ENCODE measurements at places on chromosomes 16 and 17.

DNA sequence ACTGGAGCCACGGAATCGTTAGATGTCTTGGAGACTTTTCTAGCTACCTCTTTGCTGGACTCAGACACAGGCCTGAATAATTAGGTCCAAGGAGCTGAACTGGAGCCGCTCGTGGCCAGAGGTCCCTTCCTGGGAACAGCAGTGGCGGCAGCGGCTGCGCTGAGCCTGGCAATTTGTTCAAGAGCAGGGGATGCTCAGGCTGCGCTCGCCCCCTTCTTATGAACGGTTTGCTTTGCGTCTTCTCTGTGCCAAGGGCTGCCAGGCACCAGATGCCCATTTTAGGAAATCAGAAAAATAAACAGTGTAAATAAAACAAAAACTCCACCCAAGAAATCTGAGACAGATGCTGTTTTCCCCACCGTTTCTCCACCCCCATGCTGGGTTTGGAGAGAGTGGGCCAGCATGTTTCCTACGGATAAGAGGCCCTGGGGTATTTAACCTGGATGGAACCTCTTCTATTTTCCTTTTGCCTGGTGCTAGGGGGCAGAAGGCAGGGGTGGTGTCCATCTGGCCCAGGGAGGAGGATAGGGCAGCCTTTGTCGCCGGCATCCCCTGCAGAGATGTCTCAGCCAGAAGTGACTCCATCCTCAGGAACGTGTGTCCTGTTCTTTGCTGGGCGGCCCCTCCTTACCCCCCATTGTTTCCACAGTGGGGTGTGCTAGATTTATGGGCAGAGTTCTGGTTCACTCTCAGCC lies 163.4 kb downstream of the SEC14L1 start:
- no peak for DNase-seq

GRCh38 chr16:69618307-69618706 lies 52.5 kb downstream of the NFAT5 start:
- peak; percentile 32 for DNase-seq

DNA sequence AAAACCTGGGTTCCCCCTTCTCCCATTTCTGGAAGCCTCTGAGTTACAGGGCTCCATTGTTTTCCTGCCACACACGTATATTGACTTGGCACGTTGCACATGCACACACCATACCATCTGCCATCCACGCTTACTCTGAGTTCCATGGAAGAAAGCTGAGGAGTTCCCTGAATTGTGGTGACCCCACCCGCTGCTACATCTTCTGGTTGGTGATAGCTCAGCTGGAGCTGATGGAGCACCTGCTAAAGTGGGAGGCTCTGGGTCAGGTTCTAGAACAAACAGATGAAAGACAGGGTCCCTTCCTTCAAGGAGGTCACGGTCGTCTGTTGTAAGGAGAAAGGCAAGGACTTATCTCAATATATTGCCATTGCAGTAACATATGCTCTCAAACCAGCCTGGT lies 41.1 kb downstream of the TMEM11 start:
- no peak for DNase-seq

GRCh38 chr17:17032131-17032692 lies 10.0 kb upstream of the MPRIP start:
- peak; percentile 79 for DNase-seq

DNA sequence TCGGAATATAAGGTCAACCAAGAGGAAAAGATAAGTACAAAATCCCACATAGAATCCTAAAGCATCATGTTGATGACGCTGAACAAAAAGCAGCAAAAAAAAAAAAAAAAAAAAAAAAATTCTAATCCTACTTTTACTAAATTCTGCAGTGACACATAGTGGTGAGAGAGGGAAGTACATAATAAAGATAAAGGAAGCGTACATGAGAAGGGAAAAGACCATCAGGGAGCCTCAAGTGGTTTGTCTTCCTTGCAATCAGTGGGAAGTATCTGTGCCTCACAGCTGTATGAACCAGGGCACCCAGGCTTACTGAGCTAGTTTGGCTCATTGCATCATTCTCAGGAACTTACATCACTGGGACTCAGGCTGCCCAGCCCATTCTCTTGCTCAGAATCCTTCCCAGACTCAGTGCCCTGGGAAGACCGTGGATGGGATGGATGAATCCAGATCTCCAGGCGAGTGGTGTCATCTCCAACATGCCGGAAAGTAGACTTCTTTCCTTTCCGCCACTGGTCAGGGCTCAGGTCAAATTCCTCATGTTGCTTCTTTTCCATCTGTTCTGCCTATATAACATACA lies 21.2 kb downstream of the SMG6 start:
- DNase-seq, result peak; percentile 61

- DNase-seq, result no peak
Measured at GRCh38 chr17:39988206-39988810, 7.7 kb downstream of the PSMD3 start.

- DNase-seq, result no peak
Measured at GRCh38 chr16:8717469-8717868, 43.1 kb downstream of the ABAT start.

DNA sequence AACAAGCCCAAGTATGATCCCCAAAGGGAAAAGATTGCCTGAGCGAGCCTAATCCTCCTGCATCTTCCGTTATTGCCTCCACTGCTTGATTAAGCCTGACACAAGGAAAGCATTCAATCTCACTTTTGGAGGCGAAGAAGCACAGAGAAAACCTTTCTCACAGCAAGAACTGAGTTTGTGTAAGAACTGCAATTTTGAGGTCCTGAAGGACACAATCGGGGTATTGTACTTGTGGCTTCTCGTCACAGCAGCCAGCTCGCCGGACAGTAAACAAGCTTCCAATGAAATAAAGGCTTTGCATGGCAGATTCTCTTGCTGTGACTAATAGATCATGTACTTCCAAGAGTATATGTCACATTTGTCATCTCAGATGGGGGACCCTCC lies 18.7 kb upstream of the FOXF1 start:
- no peak for DNase-seq

DNA sequence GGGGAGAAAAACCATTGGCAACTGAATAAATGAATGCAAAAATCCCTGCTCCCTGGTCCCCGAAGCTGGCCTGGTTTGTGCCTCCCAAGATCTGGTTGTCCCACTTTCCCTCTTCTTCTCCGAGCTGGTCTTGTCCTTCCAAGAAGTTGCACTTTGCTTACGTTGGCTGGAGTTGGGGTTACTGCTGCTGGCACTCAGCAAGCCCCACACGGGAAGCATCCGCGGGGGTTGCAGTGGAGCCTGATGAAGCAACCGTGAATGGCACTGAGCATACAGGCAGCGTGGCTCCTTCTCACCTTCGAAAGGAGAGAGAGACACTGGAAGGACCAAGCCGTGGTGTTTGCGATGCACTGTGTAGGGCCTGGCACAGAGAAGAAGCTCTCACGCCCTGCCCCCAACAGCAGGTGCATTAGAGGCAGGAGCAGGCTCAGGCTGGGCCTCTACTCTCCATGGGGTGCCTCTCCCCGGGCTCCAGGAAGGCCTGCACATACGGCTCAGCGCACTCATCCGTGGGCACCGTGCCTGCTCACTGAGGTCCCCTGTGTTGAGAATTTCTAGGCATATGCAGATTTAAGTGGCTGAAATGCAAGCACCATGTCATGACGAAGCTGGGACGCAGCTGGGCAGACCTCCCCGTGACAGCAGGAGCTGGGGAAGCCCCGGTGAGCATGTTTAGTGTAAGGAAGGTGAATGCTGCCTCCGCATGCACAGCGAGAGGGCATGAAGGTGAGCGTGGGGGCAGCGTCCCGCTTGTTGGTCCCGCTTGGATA lies 12.1 kb downstream of the CA5A start:
- no peak for DNase-seq

DNA sequence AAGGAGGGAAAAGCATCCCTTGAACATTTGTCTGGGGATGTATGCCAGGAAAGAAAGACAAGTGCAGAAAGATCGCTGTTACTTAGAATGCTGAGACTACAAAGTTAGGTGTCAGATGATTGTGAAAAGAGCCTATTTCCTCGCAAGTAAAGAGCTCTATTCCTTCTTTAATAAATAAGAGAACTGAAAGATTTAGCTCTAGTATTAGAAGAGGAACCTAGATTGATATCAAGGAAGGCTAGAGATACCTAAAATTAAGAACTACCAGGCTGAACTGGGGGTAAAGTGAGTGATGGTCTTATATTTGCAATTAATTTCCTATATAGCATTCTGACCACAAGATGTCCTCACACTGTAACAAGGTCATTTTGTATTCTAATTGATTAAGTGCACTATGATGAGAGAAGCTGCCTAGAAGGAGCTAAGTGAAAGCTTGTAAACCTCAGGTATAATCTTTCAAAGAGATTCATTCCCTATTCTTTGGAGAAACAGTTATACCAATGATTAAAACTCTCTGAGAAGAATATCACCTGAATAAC lies 62.3 kb downstream of the SSH2 start:
- DNase-seq, result no peak

DNA sequence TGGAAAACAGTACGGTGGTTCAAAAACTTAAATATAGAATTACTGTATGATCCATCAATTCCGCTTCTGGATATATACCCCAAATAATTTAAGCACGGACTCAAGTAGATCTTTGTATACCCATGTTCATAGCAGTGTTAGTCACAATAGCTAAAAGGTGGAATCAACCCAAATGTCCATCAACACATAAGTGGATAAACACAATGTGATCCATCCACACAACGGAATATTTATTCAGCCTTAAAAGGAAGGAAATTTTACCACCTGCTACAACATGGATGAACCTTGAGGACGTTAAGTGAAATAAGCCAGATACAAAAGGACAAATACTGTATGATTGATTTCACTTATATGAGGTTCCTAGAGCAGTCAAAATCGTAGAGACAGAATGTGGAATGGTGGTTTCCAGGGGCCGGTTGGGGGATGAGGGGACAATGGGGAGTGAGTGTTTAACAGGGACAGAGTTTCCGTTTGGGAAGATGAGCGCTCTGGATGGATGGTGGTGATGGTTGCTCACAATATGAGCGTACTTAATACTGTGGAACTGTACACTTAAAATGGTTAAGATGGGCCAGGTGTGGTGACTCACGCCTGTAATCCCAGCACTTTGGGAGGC lies 5.4 kb upstream of the RNF222 start:
- no peak for DNase-seq

- DNase-seq, result no peak
Measured at GRCh38 chr17:61816538-61816937, 46.8 kb downstream of the BRIP1 start.

All from cardiac muscle cell (in vitro differentiated cells and primary cell).